ENCODE measurements at places on chromosomes 2 and 18.

- DNase-seq, result no peak
These were observed 151.1 kb upstream of the MSH6 start for GRCh38 chr2:47631792-47632398.

DNA sequence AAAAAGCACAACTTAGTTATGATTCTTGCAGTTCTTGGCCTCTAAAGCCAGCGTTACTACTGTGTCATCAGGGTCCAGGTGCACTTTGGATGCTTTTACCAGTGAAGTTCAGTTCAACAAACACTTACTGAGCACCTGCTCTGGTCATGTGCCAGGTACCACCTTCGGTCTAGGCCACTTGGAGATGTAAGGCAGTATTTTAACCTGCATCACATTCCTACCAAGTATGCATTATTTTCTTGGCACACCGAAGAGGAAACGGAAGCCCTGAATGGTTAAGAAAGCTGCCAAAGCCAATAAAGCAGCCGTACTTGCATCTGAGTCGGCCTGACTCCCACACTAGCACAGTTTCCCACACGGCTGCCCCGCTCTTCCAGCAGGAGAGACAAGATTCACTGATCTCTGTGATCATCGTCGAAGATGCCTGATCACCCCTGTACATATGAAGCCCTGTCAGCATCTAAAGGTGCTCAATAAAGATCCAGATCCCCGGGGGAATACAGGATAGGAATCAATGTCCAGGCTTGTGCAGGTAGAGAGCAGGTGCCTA, 427.1 kb downstream of the EIPR1 start:
- DNase-seq, result no peak

DNA sequence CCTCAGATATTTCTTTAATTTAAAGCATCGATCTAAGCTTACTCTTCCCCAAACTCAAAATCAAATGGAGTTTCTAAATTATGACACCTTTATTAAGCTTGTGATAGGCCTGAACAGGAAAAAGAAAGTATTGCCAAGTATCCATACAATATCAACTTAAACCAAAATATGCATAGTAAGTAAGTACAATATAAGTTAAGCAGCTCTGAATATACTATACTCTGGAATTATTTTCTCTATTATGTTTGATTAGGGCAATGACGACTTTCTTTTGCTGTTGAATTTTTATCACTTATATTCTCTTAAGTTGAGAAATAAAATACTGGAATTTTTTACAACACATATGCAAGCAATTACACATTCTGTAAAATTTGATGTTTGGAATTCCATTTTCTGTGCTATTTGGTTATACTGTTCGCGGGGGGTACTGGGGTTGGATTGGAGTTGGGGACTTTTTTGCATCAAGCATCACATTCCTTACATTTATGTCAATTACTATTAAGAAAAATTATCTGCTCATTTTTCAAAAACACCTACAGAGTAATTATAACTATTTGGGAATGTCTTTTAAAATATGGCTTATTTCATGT, 2.2 kb downstream of the COL5A2 start:
- no peak for DNase-seq

DNA sequence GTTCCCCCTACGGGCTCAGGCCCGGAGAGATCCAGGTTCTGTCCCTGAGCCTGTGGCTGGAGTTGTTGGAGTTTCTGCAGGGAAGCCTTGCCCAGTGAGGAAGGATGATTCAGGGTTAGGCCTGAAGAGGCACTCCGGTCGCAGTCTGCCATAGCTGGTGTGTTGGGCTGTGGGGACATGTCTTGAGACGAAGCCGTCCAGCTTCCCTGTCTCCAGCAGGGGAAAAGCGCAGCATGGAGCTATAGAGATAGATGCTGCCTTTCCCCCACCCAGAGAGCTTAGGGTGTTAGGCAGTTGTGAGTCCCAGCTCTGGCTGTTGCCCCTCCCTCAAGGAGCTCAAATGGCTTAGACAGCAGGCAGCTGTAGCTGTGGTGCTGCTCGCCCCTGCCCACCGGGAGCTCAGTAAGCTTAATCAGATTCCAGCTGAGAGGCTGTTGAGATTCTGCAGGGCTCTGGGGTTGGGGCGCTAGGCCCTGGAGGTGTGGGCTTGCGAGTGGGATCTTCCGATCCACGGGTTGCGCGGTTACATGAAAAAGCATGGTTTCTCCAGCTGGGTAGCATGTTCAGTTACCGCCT, 103.9 kb downstream of the PMAIP1 start:
- no peak for DNase-seq

DNA sequence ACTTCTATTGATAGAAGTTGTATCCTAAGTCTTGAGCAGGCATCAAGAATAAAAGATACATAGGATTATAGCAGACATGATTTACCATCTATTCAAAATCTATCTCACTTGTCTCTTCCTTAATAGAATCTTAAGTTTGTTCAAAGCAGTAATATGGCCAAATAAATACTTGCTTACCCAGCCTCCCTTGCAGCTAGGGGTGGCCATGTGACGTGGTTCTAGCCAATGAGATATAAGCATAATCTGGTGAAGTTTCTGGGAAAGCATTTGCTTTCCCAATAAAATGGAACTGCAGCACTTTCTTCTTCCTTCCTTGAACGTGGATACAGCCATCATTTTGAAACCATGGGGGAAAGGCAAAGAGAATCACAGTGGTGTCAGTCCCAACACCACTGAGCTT, 33.7 kb upstream of the SLC1A4 start:
- DNase-seq, result no peak

DNA sequence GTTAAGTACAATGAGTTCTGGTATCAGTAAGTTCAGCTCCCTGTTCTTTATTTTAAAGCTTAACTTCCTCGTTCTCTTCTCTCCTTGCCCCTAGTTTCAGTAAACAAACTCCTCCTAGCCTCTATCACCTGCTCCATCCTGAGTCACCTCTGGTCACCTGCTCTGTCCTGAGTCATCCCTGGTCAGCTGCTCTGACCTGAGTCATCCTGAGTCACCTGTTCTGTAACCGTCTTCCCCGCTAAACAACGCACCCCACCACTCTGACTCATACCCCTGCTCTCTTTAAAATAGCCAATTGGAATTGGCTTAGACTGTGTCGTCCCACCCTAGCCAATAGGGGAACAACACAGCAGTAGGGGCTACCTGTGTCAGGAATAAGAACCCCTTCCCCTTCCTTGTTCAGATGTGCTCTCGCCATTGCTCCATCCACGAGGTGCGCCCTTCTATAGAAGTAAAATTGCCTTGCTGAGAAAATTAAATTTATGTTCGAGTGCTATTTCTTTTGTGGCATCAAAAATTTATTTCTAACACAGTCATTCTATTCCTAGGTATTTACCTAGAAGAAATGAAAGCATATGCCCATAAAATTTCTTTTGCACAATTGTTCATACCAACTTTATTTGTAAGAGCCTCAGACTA, 24.9 kb upstream of the RMND5A start:
- DNase-seq, result no peak

DNA sequence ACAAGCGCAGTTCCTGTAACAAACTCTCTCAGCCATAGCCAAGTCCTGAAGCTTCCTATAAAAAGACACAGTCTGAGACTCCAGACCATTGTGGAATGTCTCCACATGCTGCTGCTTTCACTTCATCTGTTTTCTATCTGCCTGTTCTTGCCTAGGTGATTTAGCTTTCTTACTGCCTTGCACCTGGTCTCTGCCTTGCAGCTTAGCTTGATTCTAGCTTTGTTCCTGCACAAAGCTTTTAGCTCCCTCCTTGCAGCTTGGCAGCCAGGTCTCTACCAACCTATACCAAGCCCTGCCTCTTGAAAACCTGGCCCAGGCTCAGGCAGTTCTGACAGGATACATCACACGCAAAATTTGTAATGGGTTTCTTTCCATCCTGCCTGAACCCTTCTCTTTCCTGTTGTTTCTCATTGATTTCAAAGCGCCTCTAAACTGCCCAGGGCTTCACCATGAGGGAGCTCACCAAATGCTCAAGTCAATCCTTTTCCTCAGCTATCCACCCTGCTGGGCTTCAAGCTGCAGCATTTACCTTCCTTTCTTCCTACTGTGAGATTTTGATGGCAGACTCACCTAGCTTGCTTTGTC, 941.3 kb upstream of the NXPH2 start:
- DNase-seq, result no peak

- no peak for DNase-seq
These were observed 208.7 kb downstream of the CLIP4 start for GRCh38 chr2:29323961-29324360.

DNA sequence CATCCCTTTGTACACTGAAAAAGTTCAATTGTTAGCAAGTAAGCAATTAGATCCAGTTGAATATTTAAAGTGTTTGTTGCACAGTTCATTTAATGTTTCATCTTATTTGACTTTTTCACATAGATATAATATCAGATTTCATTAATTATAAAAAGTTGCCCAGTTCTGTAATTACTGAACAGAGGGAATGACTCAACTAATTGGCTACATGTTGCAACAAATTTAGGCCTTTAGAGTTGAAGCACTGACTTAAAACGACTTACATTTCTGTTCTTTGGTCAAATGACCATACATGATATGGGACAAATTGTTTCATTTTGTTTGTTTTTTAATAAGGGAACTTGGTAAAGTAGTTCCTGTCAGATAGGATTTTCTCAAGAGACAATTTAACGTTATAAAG, 68.5 kb upstream of the FAM117B start:
- DNase-seq, result no peak

DNA sequence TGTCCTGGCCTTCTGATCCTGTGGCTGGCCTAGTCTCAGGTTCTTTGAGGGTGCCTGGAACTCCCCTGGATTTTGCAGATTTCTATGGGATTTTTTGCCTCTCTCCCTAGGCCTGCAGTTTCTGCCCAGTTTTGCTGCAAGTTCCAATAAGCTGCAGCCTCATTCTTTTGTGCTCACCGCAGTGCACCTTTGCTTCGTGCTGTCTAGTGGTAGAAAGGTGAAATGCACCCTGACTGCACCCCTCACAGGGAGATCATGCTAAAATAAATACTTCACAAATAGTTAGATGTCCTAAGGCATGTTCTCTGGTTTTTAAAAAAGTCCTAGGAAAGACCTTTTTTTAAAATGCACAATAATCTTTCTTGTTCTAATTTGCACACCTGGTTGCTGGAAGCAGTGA, 72.5 kb downstream of the GNAL start:
- no peak for DNase-seq

GRCh38 chr2:71545572-71546274, 92.4 kb downstream of the DYSF start:
- peak; percentile 45 for DNase-seq

DNA sequence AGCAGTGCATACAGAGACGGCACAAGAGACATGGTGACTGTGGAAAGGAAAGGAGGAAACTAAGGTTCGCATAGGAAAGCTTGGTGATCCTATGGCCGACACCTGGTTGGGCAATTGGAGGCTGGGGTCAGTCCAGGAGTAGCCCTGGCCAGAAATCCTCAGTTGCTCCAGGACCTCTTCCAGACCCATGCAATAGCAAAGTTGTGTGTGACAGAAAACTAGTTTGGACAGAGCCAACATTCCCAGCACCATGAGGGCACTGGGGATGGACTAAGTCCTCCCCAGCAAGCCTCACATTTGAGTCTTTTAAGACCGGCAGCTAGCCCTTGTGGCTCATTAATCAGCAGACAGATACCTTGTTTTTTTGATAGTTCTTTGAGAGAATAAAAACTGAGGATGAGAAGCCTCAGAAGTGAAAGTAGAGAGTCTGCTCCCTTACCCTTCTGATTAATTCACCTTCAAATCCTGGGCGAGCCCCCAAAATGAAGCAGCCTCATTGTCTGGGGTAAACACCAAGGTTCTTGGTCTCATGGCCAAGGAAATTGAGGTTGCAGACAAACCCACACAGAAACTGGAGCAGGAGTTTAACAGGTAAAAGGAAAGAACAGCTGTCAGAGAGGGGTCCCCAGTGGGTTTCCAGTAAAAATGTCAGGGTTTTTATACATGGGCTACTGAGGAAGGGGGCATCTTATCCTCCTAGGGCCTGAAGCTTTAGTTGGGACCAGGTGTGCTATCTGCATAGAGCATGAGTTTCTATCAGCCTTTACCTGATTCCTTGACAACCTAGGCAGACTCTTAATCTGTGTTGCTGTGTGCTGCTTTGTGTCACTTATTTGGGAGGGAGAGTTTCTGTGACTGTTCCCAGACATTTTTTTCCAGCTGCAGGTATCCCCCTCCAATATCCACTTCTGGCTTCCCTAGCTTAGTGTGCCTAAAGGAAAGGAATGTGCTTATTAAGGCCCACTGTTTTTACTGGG, 39.1 kb downstream of the STK17B start:
- peak; percentile 49 for DNase-seq

DNA sequence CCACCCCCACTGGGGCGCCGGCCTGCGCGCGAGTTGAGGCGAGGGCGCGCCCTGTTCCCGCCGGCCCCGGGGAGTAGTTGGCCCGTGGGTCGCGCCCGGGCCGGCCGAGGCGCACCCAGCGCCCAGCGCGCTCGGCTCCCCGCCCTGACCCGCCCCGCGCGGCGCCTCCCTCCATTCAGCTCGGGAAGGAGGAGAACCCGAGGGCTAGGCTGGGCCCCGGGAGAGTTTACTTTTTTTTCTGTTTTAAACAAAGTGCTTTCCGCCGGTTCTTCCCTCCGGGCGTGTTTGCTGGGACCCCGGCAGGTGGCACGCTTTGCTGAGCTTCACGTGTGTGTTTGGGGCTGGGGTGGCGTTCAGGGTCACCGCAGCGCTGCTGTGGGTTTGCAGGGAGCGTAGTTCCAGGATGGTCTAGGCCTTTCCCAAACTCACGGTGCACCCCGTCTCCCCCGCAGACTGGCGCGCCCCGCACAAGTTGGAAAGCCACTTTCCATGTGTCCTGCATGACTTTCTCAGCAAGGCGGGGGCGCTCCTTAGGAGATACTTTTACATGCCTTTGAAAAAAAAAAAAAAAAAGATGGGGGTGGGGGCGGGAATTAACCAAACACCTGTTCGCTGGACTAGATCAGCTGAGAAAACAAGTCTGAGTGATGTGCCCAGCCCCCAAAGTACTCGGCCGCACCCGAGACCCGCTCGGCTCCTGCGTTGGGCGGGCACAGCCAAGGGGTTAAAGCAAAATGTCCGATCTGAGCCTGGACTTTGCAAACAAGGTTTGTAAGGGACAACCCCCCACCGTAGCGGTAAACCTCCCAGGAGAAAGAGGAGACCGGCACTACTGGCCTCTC, 825 bp downstream of the ITGA6 start:
- peak; percentile 77 for DNase-seq

DNA sequence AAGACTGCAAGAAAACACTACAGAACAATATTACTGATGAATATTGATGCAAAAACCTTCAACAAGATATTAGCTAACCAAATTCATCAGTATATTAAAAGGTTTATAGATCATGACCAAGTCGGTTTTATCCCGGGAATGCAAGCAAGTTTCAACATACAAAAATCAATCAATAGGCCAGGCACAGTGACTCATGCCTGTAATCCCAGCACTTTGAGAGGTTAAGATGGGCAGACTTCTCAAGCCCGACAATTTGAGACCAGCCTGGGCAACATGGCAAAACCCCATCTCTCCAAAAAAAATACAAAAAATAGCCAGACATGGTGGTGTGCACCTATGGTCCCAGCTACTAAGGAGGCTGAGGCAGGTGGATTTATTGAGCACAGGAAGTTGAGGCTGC, 82.9 kb downstream of the FSIP2 start:
- DNase-seq, result no peak

- peak; percentile 48 for DNase-seq
These were observed 7.4 kb downstream of the NFATC1 start for GRCh38 chr18:79402977-79403722.

DNA sequence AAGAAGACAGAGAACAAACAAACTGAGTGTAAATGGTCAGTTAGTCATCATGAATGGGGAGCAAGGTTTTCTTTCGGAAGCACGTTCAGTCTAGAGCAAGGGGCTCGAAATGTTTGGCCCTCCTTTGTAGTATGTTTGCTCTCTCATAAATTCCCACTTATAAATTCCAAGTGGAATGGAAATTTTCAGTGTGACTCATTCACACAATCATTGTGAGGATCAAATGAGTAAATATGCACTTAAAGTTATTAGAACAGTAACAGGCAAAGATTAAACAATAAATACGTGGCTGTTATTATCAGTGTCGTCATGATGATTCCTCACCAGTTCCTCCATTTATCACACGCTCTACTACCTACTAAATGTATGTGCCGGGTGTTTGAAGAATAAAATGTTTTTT, 10.5 kb downstream of the CNGA3 start:
- DNase-seq, result no peak
